ENCODE measurements at places on chromosomes 12 and 14.

GRCh38 chr12:31117203-31118011, 43.7 kb downstream of the DDX11 start:
- no peak for DNase-seq

DNA sequence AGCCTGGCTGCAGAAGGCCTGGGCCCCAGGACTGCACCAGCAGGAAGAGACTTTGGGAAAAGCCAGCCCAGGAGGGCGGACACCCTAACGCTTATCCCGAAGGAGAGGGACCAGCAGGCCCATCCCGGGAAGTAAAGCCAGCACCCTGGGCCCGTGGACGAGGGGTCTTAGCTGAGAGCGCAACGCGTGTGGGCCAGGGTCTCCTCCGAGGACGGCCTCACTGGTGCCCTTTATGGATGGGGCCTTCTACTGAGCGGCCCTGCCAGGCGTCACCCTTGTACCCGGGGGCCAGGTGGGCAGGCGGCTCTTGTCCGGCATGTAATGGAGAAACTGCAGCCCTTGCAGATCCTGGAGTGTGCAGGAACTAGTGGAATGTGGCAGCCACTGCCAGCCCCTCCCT, 14.1 kb downstream of the TEDC1 start:
- DNase-seq = no peak

- no peak for DNase-seq
Measured at GRCh38 chr12:14765398-14765797, 37.9 kb downstream of the WBP11 start.

- DNase-seq = no peak
Measured at GRCh38 chr12:40033242-40033630, 72.6 kb downstream of the SLC2A13 start.

GRCh38 chr14:23052182-23052623, 5.1 kb downstream of the CDH24 start:
- no peak for DNase-seq

DNA sequence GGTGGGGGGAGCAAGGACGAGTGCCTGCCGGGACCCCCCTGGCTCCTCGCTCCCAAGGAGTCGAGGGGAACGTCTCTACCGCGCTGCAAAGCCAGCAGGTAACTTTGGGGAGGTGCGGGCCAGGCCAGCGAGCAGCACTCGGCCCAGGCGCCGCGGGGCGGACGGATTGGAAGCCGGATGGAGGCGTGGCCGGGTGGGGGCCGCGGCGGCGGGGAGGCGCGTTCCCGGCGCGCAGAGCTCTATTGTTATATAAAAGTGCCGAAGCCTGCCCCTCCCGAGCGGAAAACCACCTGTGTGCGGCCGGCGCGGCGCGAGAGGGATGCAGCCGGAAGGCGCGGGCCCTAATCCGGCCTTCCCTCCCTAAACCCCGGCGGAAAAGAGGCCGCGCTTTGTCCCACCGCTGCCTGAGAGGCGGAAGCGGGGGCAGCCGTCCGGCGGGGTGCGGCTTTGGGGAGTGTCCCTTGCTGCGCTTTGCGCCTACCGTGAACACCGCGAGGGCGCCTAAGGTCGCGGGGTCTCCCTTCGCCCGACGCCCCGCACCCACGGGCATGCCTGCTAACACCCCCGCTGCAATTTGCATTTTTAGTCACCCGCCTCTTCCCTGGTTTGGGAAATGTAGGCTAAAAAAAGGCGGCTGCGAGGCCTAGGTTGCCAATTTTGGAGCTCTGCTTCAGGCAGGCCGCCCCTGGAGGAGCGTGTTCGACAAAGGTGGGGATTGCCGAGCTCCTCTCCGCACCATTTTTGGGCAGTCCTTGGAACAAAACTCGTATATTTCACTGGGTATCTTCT, 1.7 kb upstream of the DUSP6 start:
- DNase-seq = peak; percentile 77

DNA sequence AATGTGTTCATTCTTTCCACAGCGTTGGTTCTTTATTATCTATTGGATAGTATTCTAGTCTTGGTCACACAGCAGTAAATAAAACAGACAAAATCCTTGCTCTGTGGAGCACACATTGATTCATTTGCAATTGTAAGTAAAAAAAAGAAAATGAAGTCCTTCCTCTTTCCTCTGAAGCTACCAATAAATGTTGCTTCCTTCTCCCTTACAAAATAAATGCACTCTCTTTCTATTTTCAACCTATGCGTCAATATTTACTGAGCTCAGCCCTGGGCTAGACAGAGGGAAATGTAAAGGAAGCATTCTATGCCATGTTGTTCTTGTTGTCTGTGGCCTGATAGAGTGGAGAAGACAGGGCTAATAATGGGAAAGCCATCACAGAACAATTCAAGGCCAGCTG, 2.9 kb downstream of the ABHD12B start:
- DNase-seq = no peak

GRCh38 chr12:59643550-59643949, 47.7 kb downstream of the SLC16A7 start:
- DNase-seq = no peak

DNA sequence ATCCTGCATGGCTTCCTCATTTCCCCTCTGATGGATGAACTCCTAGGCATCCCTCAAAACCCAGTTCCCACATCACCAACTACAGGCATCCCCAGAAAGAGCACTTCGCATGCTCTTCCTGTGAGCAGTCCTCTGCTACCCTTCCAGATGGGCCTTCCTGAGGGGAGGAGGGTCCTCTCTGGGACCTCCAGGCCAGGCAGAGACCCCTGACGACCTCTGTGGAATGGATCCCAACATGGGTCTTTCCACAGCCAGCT, 1.9 kb downstream of the AKT1 start:
- no peak for DNase-seq

- DNase-seq = no peak
Measured at GRCh38 chr12:48356041-48356768, 5.5 kb upstream of the ZNF641 start.

GRCh38 chr14:71366861-71367260, 459.6 kb downstream of the PCNX1 start:
- DNase-seq = no peak

DNA sequence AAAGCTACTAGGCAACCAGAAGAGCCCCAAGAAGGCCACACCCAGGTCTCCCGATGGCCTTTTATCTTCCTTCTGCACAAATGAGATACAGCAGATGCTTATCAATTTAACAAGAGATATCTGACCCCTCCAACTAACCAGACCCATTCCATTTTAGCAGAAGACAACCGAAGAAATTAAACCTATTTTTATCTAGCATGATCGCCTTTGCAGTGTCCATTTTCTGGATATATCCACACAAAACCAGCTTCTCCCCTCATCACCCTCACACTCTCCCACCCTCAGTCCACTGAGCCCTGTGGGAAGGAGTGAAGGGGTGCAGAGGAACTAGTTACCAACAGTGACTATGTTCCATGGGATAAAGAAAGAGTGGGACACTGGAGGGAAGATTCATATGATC, 20.9 kb upstream of the DHRS4 start:
- DNase-seq = no peak

DNA sequence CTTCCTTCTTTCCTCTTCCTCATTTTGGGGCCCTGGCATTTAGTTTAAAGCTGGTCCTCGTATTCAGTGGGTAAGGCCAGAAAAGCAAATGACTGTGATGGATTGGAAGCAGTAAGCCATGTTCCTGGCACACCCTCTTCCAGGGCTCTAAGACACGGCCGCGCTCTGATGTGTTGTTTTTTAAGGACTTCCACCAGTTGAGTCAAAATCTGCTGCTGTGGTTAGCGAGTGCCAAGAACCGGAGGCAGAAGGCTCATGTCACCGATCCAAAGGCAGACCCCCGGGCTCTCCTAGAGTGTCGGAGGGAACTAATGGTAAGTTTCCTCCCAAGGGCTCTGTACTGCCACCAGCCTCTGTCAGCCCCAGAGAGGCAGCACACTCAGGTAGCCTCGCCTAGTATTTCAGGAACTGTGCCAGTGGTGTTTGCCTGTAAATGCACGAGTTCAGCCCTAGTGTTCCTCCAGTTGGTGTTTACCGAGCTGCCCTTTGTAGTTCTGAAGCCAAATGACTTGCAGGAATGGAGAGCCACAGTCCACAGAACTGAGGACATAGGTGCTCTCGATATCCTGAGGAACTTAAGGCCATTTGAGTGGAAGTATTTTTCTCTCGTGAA, 72.7 kb downstream of the ESR2 start:
- DNase-seq = no peak

GRCh38 chr12:45730348-45731189, 1.1 kb downstream of the ARID2 start:
- peak; percentile 59 for DNase-seq

GRCh38 chr14:96268431-96269358, 12.7 kb downstream of the BDKRB1 start:
- DNase-seq = no peak

DNA sequence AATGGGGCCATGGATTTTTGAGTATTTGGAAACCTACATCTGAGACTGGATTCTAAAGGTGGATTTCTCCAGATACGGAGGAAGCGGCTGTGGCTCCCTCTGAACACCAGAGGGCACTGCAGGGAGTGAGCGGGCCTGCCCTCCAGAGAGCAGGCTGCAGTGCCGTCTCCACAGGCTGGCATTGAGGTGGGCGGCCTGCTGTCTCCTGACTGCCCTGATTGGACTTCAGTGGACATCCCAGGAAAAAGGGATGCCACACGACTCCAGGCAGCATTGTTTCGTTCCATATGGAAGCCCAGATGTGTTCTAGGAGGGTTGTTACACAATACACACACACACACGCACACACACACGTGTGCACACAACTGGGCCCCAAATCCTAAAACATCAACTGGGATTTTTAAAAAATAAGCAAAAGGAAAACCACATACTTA, 20.9 kb upstream of the ANO2 start:
- DNase-seq = peak; percentile 17

DNA sequence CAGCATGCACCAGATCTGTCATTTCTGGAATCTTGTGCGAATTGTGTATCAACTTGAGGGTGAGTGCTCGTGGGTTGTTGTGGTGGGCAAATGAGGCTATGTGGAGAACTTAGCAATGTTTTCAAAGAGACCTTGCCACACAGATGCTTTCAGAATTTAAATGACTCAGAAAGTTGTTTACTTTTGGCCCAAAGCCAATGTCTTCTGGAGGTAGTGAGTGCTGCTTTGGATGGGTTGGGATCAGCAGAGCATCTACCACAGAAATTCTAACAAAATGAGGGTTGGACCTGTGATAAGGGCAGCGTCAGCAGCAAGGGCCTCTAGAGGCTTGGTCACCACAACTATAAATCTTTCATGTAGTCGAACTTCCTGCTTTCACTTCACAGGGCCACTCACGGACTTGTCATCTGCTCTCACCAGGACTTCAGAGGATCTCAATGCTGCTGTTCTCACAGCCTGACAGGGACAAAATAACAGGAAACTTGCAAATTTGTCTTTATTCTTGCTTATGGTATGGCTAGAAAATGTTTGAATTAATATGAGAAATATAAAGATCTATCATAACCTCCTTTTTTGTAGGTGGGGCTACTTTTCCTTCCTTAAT, 111.4 kb downstream of the DACT1 start:
- DNase-seq = no peak

DNA sequence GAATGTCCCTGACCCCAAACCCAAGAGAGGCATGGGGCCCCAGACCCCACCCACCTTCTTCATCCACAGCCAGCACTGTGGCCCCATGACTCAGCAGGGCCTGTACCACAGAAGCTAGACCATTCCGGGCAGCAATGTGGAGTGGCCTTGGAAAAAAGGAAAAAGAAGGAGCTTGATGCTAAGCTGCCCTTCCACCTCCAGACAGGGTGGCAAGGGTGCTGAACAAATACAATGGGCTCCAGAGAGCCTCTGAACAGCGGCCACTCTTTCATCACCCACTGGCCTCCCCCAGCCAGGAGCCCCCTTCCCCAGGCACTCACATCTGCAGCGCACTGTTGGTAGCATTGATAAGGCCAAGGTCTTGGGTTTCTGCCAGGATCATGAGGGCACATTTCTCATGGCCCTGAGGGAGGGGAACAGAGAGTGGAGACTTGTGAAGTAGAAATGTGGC, 13.9 kb downstream of the SLC39A5 start:
- no peak for DNase-seq

- no peak for DNase-seq
Measured at GRCh38 chr12:69712826-69713225, 13.7 kb upstream of the BEST3 start.

GRCh38 chr14:63562405-63562804, 19.2 kb upstream of the PPP2R5E start:
- no peak for DNase-seq

- peak; percentile 19 for DNase-seq
Measured at GRCh38 chr12:57629897-57630471, 3.0 kb downstream of the B4GALNT1 start.

DNA sequence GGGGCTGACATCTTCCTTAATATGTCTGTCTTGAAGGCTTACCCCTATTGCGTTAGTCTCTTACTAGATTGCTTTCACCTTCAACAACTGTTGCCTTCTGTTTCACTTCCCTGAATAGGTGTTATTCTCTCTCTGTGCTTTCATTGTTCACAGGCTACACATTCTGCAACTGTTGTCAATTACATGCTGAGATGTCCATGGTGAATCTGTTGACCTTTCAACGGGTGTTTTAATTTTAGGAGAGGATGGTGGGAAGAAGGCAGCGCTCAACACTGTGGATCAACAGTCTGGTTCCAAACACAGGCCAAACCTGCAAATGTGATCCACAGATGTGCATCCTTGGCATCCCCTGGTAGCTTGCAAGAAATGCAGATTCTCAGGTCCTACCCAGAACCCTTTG, 101.9 kb downstream of the DACT1 start:
- no peak for DNase-seq

GRCh38 chr12:93019212-93019927, 90.3 kb upstream of the EEA1 start:
- no peak for DNase-seq

DNA sequence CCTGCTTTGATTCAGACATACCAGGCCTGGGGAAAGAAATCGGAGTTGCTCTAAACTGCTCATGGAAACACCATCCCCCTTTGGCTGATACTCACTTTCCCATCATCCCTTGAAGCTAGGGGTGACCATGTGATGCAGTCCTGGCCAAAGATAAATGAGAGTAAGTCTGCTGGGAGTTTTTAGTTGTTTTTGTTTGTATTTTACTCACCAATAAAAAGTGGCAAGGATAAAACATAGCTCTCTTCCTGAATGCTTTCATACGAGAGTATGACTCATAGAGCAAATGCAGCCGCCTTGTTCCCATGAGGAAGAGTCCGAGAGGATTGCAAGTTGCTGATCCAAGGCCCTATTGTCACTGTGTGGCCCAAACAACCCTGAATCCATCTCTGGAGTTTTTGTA, 126.4 kb upstream of the TMEM132C start:
- no peak for DNase-seq

DNA sequence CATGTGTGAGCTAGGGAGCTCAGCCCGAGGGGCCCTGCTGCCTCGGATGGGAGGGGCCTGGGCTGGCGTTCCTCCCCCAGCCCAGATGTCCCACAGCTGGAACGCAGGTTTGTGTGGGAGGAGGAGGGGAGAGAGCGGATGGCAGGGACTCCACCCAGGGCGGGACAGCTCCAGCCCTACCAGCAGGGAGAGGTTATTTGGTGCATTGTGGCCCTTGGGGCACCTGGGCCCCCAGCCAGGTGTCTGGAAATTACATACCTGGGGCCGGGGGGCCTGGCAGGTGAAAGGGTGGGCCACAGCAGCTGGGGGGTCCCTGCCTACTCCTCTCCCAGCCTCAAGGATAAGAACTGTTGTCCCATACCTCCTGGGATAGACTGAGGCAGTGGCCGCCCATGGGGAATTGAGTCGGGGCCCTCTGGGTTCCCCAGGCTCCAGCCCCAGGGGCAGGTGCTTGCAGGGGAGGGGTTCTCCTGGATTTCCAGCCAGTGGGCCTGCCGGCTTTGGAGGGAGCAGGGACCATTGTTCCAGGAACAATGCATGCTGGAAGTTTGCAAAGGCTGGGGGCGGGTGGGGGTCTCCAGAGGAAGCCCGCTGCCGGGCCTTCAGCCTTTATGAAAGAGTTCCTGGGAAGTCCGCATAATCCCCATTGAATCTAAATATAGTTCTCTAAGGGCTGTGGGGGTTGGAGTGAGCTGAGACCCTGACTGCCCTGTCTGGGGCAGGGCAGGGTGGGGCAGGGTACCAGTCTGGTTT, 1.2 kb downstream of the KIF26A start:
- no peak for DNase-seq

All from C1 segment of cervical spinal cord (tissue), 14 donors.